Stimulated activated CD8-positive, alpha-beta memory T cell treated with anti-CD3 and anti-CD28 coated beads, Interleukin-4, amount 100 ng/mL, for 24 hours (primary cell): ENCODE measurements at places on chromosomes 5 and 9.

DNA sequence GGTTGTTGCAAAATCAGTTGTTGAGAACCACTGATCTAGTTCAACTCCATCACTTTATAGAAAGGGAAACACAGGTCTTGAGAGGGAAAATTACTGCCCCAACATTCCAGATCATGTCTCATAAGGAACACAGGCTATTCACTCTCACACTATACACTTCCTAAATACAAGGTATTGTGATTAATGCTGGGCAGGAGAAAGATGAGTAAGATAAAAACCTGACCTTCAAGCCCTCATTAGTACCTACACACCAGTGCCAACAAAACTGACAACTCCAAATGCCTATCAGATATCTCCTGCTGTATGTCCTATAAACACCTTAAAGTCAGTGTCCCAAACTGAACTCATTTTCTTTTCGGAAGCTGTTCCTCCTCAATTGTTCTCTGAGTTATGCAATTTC, 8.2 kb downstream of the GNE start:
- no peak for DNase-seq

DNA sequence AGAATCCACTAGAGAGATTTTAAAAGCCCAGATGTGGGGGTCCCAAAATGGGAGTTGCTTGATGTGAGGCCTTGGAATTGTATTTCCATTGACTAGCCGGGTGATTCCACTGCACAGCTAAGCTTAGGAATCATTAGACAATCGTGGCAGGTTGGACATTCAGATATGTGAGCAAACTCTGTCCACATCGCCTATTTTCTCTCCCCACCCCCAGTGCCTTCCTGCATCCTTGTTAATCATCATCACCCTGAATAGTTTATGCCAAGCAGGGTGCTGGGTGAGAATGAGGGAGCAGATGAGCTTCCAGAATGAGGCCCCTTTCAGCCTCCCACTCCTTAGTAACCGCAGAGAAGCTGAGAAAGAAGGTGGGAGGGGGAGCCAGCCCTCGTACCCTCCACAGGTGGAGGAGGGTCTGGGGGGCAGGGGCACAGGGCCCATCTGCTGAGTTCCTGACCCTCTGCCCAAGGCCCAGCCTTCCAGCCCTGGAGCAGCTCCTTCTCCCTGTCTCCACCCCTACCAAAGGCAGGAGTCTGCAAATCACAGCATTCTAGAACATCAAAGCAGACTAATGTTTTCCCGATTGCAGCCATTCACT, 7.7 kb upstream of the TCOF1 start:
- no peak for DNase-seq

DNA sequence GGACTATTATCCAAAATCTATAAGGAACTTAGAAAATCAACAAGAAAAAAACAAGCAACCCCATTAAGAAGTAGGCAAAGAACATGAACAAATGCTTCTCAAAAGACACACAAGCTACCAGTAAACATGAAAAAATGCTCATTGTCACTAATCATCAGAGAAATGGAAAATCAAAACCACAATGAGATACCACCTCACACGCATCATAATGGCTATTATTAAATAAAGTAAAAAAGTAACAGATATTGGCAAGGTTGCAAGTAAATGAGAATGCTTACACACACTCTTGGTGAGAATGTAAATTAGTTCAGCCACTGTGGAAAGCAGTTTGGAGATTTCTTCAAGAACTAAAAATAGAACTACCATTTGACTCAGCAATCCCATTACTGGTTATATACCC, 167.0 kb upstream of the DMRTA1 start:
- no peak for DNase-seq

DNA sequence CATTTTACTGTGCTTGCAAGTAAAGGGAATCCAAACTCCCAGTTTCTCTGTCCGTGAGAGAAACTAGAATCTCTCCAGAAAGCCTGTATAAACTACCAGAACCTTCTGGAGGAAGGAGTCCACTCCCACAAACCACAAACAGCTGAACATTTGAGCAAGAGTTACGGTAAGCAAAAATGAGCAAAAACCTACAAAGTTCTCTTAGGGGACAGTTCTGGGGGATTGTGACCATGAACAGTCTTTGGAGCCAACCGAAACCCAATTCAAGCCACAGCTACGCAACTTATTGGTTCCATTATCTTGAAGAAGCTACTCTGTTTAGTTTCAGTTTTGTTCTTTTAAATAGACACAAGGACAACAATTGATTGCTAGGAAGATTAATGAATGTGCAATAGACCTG, 330.6 kb downstream of the ASTN2 start:
- no peak for DNase-seq

GRCh38 chr5:43889233-43889632, 286.3 kb downstream of the NNT start:
- DNase-seq: no peak

DNA sequence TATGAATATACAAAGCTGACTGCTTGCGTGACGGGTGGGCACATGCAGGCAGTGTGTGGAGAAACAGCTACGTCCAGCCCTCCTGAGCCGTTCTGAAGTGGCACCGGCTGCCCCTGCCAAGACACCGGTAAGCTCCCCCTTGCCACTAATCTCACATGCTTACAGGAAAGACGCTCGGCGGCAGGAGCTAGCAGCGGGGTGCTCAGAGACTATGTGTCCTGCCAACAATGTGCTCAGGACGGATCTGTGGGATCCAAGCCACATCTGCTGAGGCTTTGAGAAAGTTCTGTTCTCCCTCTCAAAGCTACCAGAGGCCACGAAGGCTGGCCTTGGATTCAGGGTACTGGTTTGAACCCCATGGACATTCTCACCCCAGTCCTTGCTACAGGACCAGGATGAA, 157.2 kb upstream of the PHYKPL start:
- DNase-seq: no peak
